ENCODE measurements at places on chromosomes 7 and 10. TPM values are rescaled to one million over a fixed set of nuclear protein-coding genes. Genes with fewer than 3 reads are reported as not detected.

Gene NAMPT
- total RNA-seq = 219 TPM

Gene SYNPO2L
- 210 TPM for total RNA-seq

DNA sequence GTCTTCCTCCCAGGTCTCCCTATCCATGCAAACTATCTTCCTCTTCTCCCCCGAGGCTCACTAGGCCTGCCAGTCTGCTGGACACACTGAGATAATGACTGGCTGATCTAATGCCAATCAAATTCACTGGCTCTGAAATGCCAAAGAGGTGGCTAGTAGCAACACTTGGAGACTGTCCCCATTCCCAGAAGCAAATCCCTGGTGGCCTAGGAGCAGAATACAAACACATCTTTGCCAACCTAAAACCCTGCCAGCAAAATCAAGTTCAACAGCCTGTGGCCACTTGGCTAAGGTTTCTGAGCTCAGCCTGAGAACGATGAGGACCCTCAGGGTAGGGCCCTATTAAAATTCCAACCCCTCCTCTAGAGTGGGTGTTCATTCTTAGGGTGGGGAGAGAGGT lies 46.6 kb downstream of the SH3PXD2A start:
- DNase-seq = no peak

GRCh38 chr7:44158096-44158872 lies 17.2 kb upstream of the MYL7 start:
- no peak for DNase-seq

GRCh38 chr10:60810437-60811182 lies 32.3 kb downstream of the CDK1 start:
- no peak for DNase-seq

GRCh38 chr10:109952526-109952925 lies 29.2 kb upstream of the XPNPEP1 start:
- DNase-seq = no peak

- no peak for DNase-seq
Observed at GRCh38 chr10:32951111-32951510, 6.9 kb downstream of the ITGB1 start.

GRCh38 chr7:96004578-96004977 lies 232.2 kb downstream of the DYNC1I1 start:
- no peak for DNase-seq

DNA sequence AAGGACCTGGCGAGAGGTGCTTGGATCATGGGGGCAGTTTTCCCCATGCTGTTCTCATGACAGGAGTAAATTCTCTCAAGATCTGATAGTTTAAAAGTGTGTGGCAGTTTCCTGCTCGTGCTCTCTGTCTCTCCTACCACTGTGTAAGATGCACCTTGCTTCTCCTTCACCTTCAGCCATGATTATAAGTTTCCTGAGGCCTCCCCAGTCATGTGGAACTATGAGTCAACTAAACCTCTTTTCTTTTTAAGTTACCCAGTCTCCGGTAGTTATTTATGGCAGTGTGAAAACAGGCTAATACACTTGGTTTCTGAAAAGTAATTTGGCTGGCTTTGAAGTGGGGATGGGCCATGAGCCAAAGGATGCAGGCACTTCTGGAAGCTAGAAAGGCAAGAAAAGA lies 268.0 kb upstream of the KAT6B start:
- no peak for DNase-seq

GRCh38 chr7:70763961-70764691 lies 367.8 kb upstream of the GALNT17 start:
- DNase-seq = no peak

DNA sequence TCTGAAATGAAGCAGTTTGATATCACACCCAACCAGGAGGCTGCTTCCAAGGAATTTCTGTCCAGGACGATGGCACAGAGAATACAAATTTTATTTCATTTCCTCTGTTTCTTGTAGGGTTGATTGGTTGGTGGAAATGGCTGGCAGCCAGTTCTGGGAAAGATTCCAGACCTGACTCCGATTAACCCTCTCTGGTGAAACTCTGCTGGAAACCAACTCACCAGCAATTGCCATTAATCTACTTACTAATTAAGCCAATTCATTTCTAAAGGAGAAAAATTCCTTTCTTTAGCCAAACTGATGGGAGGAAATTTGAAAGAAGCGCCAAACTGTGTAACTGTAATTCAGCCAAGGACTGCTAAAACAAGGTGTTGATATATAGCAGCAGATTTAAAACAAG lies 10.7 kb downstream of the PTF1A start:
- no peak for DNase-seq

DNA sequence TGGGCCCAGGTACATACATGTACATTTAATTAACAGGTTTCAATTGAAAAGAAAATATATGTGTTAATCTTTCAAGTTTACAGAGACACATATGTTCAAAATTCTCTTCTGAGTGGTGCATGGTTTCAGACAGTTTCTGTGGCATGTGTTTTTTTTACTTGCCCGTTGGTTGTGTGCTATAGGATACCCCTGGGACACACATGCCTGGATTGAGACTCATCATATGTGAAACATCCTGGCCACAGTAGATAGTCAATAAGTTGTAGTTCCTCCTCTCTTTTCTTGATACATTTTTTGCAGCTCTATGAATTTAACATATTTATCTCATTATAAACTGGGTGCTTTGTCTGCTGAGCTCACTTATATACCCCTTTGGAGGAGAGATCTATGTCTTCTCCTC lies 207.8 kb upstream of the CTBP2 start:
- no peak for DNase-seq

GRCh38 chr10:11091517-11092102 lies 73.9 kb downstream of the CELF2 start:
- no peak for DNase-seq
